ENCODE measurements at places on chromosomes 5 and 9. TPM values are rescaled to one million over a fixed set of nuclear protein-coding genes. Genes with fewer than 3 reads are reported as not detected.

QRFP gene
- not detected for total RNA-seq

- no peak for DNase-seq
Measured at GRCh38 chr5:170985486-170985885, 123.7 kb downstream of the RANBP17 start.

CAMLG gene
- total RNA-seq: 24.4 TPM

PCDHB4 gene
- not detected for total RNA-seq

DNA sequence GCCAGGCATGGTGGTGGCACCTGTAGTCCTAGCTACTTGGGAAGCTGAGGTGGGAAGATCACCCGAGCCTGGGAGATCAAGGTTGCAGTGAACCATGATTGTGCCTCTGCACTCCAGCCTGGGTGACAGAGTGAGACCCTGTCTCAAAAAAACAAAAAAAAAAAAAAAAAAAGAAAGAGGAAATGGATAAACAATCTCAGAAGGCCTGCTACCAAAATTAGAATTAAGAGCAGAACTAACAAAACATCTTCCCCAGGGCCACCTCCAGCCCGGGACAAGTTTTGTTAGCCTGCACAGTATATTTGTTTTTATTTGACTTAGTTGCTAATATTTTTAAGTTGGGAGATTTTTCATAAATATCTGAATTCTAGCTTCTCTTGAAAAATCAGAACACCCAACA, 23.1 kb downstream of the PAX5 start:
- DNase-seq: no peak

PDLIM7 gene
- total RNA-seq: 60.6 TPM

DNA sequence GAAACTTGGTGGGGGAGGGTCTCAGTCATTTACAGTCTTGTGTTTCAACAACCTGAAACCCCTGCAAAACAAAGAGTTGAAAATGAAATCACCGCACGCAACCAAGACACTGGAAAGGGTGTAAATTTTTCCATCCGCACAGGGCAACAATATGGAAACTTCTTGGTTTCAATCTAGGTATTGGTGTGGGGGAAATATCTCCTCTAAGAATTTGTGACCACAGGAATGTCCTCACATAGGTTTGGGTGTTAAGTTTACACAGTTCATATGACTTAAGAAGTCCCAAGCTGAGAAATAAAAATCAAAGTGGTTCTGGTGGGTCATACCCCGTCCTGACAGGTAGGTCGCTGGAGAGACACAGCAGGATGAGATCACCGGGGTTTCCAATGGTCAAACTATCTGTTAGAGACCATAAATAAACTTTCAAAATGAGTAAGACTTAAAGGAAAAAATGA, 51.9 kb upstream of the PIP5K1B start:
- no peak for DNase-seq

GRCh38 chr9:122350577-122351355, 20.1 kb upstream of the PTGS1 start:
- DNase-seq: peak; percentile 88

- DNase-seq: no peak
Measured at GRCh38 chr9:87461256-87461655, 36.4 kb upstream of the DAPK1 start.

- no peak for DNase-seq
Measured at GRCh38 chr5:165305596-165305995, 1800.2 kb downstream of the MAT2B start.

DNA sequence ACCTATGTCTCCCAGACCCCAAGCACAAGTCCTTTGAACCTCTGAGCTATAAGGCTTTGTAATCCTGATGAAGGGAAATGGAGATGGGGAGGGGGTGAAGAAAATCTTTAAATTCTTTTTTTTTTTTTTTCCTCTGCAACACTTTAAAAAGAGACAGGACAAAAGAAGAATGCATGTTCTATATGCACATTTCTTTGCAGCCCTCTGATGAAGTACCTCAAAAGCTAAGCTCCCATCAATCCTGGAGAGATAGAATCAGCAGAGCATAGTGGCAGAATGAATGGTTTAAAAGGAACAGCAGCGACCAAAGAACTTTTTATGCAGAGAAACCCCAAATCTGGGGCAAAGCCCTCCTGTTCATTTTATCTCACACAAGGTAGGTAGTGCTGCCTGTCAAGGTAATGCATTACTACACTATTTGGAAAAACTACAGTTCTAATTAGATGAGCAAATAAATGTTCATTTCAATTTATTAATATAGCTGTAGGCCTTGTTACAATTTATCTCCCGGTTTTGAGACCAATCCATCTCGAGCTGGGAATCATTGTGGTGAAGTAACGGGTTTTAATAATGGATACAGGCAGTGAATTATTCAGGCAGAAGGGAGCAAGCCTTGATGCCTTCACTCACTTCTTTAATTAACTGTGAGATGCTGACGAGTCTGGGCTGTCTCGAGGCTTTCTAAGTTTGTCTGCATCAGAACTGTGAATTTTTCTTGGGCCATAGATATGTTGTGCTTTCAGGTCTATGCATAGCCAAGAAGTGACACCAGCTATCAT, 173.5 kb upstream of the ZNF608 start:
- no peak for DNase-seq

- DNase-seq: no peak
Measured at GRCh38 chr5:90930756-90931431, 372.3 kb downstream of the ADGRV1 start.

DNA sequence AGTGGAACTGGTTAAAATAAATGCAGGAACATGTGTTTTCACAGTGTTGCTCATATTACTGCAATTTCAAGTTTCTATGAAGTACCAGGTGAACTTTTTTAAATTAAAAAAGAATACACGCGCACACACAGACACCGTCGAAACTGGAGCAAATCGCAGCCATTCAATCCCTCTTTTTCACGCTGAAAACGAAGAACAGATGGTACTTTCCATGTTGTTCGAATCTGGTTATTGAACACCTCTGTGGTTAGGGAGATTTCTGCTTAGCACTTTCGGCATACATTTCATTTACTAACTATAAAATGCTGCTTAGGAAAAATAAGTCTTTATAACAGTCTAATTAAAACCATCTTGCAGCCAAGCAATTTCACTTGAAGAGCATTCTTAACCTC, 6.8 kb downstream of the ZNF608 start:
- DNase-seq: no peak

DNA sequence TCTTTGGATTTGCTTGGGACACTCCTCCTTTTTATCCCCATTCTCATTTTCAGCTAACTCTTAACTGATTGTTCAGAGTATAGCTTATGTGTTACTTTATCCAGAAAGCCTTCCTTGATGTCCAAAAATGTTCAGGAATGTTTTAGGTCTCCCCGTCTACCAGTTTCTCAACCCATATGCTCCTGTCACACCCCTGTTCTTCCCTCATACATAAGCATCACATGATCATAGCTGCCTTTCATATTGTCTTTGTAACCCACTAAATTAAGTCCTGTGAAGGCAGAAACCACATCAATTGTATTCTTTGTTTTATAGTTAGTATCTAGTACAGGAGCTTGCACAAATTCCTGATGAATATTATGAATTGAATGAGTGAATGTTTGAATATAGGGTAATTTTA, 321.9 kb upstream of the ACTBL2 start:
- DNase-seq: no peak

NAA35 gene
- 26.2 TPM for total RNA-seq

ARHGEF39 gene
- 13.1 TPM for total RNA-seq

- no peak for DNase-seq
Measured at GRCh38 chr9:136228107-136228875, 17.3 kb downstream of the QSOX2 start.

DNA sequence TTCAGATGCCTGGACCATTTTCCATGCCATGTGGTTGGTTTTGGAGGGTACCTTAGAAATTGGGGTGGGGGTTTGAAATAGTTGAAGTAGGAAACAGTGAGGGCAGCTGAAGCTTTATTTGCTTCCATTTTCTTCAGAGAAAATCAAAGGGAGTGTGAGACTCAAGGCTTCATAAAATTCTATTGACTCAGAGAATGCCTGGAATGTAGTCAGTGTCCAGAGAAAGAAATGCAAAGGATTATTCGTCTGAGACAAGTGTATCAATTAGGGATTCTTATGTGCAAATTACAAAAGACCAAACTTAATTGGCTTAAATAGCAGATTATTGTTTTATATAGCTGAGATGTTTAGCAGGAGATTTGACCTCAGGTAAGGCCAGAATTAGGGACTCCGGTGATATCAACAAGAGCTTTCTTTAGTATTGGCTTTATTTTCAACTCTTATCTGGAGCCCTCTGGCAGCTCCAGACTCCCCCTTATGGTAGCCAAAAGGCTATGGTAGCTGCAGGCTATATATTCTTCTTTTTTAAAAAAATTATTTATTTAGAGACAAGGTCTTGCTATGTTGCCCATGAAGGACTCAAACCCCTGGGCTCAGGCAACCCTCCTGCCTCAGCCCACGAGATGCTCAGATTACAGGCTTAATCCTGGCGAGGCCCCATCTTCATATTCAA, 38.9 kb downstream of the PTTG1 start:
- no peak for DNase-seq

- DNase-seq: no peak
Measured at GRCh38 chr5:158769696-158770095, 330.0 kb downstream of the EBF1 start.

PALM2AKAP2 gene
- total RNA-seq: not detected

DNA sequence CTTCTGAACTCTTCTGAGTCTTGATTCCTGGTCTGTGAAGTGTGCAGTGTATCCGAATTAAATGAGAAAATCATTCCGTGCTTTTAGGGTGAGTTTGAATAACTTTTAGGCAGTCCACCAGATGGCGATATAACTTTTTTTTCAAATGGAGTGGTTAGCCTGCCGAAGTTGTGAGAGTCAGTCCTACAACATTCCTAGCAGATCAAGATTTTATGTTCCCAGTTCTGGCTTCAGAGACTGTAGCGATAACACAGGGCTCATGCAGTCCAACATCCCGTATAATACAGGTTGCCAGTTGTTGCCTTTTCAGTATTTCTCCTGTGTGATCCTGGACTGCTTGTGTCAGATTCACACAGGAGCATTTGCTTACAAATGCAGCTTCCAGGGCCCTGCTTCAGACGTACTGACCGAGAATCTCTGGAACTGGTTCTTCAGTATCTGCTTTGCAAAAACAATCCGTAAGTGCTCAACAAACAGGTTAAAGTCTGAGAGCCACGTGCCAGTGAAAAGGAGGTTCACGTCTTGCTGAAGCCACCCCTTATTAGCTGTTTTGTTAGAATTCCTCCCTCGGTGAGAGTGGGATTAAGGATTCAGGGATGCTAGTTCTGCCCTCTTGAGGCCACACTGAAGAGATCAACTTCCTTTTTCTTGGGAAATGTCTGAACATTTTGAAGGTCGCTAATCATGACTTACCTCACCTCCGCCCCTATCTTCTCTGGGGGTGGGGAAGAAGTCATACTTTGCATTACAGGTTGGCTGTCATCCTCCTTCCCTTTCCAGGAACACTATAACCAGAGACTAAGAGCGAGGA, 22.8 kb downstream of the SMIM3 start:
- no peak for DNase-seq

DNA sequence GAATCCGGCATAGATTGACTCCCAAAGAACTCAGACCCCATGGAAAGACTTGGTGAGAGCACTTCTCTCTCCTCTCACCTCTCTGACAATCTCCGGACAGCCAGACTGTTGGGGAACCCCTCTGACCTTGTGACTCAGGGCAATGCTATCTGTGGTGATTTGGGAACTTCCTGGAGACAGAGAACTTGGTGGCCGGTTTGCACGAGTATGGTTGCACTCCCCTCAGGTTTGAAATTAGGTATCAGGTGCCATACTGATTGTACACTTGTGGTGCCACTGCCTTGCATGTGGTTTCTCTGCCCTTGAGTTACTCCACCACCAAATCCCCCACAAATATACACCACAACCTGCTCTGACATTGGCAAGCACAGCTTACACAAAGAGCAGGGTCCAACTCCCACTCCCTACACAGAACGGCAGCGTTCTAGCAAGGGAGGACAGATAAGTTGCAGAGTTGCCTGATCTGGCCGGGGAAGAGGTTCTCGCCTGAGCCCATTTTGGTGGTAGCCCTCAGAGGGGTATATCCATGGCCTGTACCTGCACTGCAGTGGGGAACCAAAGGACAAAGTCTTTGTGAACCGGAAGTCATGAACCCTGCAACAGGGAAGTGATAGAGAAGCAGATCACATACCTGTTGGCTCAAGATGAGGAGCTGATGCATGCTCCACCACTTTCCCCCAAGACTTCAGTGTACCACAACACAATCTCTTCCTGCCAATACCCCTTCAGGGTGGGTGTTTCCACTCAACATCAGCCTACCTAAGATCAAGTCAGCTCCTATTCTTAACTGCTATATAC, 255.1 kb downstream of the MCTP1 start:
- DNase-seq: no peak

DNA sequence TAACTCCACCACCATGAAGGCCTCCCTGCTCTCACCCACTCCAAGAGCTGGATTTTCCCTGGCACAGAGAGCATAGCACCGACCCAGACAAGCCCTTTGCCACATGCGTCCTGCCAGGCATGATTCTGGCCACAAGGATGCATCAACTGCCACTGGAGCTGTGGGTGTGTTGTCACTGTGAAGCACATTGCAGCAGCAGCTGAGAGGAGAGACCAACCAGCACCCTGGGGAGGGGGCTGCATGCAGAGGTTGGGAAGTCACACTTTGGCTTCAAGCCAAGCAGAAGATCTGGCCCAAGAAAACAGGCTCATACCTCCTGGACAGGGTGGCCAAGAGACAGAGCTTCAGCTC, 22.6 kb upstream of the PTGES start:
- no peak for DNase-seq

DNA sequence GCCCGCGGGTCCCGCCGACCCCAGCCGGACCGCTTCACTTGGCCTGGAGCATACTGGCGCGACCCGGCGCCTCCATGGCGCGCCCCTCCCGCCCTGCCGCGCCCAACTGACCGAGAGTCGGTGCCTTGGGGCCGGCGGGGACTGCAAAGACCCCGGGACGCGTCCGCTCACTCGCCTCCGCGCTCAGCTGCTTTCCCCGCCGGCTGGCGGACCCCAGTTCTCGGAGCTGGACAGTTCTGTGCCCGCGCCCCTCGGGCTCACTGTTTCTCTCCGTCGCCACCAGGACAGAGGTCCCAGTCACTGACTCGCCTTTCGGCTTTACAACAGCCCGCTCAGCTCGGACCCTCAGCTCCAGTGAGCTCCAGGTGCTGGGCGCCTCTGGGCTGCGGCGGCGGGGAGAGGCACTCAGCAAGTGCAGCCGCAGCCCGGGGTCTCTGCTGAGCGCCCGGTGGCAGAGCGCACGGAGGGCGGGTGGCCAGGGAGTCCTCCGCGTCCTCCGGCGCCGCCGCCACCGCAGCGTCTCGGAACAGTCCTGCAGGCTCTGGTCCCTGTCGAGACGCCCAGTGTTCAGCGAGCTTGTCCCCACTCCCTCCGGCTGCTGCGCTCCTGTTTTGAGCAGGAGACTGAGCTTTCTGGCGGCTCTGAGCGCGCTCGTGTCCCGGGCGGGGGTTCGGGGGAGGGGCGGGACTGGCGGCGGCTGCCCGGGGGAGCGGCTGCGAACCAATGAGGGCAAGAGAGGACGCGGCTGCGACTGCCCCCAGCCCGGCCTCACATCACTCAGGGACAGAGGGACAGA, at the start of gene SMIM32:
Gene SMIM32 (minus strand): TSS at position 637 of the 796 bp plus-strand sequence. CDS start 638 bp downstream, outside the sequence.
- no peak for DNase-seq

STRBP gene
- total RNA-seq: 31.0 TPM

DNA sequence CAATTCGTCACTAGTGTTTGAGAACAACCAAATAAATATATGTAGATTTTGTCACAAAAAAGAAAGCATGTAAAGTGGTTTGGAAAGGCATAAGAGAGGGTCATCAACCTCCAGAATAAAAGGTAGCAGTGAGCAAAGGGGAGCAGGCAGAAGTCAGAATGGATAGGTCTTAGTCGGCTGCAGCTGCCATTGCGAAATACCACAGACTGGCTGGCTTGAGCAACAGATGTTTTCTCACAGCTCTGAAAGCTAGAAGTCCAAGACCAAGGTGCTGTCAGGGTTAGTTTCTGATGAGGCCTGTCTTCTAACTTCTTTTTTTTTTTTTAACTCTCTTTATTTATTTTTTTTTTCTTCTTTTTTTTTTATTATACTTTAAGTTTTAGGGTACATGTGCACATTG, 208.1 kb upstream of the PIK3R1 start:
- DNase-seq: no peak

Data from activated naive CD8-positive, alpha-beta T cell treated with anti-CD3 and anti-CD28 coated beads, Interleukin-2, amount 10 ng/mL, durations not matched to agents 7 days and 5 days (primary cell).